ENCODE measurements at places on chromosomes 2 and 18. TPM values are rescaled to one million over a fixed set of nuclear protein-coding genes. Genes with fewer than 3 reads are reported as not detected.

The SLC66A2 gene
- total RNA-seq = 19.6 TPM

The NTSR2 gene
- not detected for total RNA-seq

The PLEKHA3 gene
- total RNA-seq = 6.5 TPM

- DNase-seq = no peak
Observed at GRCh38 chr2:240418311-240418710, 17.2 kb upstream of the GPC1 start.
